ENCODE measurements at places on chromosomes 7 and 10.

DNA sequence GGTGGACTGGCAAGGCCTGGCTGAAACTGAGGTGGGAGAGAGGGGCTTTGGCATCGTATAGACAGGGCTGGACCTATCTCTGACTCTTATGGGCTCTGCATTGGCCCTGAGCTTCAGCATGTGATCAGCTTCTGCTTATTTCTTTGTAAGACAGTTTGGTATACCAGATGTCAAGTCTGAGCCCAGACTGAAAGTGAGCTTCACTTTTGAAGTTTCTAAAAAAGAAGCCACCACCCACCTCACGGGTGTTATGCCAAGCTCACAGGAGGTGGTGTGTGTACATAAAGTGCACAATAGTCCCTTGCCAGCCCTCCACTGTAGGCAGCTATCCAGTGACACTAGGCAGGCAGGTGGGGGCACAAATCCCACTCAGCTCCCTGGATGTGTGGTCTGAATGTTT is 68.7 kb upstream of the SEPHS1 start:
- ATAC-seq = no peak

DNA sequence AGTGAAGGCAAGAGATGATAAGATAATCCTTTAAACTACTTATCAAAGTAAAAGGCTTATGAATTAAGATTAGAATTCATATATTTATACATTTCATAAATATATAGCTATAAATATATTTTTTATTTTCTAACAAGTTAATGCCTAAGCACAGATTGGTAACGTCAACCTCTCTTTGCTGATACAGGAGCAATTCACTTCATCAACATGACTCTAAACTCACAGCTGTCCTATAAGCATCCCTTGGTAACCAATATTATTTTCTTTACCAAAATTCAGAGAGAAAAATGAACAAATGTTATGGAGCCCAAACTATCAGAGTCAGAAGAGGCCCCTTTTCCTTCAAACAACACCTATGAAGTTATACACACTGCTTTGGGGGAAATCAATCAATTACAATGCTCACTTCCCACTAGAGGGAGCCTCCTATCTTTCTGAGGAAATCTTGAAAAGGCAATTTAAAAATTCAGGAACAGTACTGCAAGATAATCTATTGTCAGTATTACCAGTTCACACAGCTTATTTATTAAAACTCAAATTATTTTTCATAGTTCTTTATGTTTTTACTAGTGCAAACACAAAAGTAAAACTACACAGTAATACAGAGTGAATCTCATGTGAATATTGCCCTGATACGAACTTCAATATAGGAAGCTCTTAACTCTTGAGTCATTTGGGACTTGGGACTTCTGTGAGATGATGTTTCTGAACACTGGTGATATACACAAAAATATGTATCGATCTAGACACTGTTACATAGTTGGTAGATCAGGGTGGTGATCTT is 51.0 kb upstream of the NOBOX start:
- no peak for ATAC-seq

- no peak for ATAC-seq
Observed at GRCh38 chr7:24545215-24545614, 28.0 kb upstream of the PALS2 start.

DNA sequence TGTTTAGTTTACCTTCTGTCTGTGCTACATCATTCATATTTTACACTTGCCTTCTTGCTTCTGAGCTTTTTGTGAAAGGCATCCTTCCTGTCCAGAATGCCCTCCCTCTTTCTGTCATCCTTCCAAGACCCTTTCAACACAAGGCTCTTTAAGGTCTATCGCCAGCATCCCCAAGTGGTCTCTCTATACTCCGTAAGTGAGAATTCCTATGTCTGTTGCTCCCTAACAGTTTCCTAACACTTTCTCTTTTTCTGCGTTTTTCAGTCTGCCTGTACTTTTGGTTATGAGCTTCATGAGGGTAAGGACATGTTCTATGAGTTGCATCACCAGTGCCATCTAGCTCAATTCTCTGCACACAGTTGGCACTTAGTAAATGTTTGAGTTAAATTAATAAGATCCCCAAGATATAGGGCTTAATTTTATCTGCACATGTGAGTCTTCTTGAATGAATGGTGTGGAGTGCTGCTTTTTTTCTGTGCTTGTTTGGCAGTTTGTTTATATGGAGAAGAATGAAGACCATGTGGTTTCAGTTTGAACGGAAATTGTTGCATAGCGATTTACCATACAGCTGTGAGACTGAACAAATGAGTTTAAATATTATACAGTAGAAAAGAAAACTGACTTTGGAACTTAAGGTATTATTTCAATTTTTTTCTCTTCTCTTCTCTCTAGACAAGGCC is 29.4 kb downstream of the RABGEF1 start:
- no peak for ATAC-seq

DNA sequence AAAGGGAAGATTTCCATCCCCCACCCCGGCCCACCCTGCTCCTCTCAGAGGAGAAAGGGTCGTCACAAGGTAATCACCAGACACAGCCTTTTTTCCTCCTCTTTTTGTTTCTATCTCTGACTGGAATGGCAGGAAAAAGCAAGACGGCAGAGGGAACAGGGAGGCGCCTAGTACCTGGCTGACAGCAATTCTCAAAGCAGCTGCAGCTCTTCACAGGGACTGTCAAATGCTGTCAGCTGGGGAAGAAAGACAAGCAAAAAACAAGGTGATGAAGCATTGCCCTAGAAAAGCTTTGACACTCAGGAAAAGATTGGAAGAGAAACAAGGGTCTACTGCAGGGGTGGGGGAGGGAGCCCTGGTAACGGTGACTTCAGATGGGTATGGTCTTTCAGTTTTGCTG is 52.7 kb downstream of the GNA12 start:
- no peak for ATAC-seq

DNA sequence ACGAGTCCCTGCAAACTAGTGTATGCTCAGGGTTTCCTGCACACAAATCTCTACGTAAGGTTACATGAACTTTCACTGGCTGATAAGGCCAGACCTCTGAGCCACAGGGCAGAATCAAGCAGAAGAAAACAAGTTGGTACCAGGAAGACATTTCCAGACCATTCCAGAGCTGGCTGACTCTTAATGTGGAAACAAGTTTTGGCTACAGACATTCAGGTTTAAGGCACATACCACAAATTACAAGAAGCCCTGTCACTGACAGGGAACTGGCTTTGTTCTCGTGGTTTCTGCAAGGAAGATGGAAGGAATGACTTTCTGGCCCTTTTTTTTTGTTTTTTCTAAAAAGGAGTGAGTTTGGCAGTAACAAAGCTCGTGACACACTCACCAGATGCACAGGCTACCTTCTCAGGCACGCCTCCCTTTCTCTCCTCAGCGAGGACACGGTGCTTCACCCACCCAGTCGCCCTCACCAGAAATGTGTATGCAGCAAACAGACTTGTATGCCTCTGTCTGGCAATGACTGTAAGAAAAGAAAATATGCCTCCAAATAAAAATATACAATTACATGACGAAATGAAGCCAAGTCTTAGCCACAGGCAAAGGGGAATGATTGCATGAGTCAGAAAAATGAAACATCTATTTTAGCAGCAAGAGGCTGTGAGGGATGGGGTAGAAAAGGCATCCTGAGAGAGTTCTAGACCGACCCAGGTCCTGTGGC is 22.6 kb downstream of the PLAC9 start:
- ATAC-seq = peak; percentile 55

- no peak for ATAC-seq
Observed at GRCh38 chr10:16952610-16953009, 135.4 kb upstream of the RSU1 start.

DNA sequence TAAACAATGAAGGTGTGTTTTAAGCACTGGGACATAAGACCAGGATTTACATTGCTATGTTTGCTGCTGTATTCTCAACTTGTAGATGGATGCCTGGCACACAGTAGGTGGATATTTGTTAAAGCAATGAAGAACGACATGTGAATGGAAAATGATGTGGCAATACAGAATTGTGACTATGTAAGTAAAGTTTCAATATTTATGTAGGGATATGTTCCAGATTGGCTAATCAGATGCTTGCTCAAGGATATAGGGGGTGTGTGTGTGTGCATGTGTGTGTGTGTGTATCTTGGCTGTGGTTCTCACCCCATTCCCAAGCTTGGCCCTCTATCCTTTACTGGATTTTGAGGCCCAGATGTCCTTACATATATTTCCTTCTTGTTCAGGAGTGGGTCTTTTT is 42.7 kb upstream of the LAMB1 start:
- peak; percentile 23 for ATAC-seq

DNA sequence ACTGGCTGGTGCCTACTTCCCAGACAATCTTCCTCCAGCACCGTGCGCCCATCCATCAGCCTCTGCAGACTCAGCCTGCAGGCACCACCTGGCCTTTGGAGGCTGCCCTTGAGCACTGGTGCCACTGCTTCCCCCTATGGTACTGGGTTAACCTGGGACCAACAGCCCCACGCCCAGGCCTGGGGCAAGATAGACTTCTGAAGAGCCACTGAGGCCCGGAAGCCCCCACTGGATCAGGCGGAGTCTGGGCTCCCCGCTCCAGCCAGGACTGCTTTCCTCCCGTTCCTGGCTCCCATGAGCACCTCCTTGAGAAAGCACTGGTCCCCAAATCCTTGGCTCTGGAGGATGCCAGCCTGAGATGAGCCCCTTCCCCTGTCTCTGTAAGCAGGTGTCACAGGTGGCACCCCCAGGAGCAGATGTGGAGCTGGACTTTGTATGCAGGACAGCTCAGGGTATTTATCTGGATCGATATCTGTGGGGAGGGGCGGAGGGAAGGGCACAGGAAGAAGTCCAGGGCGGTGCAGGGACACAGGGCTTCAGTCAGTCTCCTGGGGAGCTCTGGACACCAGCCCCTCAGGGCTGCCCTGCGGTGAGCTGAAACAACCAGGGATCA is 206.5 kb upstream of the PPP2R2D start:
- no peak for ATAC-seq

- peak; percentile 27 for ATAC-seq
Observed at GRCh38 chr7:47461161-47461560, 120.8 kb downstream of the TNS3 start.

GRCh38 chr7:155962191-155962967 is 150.1 kb upstream of the SHH start:
- ATAC-seq = no peak

GRCh38 chr10:5658871-5659618 is 7.3 kb downstream of the ASB13 start:
- no peak for ATAC-seq

GRCh38 chr7:68334636-68335272 is 1263.5 kb upstream of the AUTS2 start:
- ATAC-seq = no peak

DNA sequence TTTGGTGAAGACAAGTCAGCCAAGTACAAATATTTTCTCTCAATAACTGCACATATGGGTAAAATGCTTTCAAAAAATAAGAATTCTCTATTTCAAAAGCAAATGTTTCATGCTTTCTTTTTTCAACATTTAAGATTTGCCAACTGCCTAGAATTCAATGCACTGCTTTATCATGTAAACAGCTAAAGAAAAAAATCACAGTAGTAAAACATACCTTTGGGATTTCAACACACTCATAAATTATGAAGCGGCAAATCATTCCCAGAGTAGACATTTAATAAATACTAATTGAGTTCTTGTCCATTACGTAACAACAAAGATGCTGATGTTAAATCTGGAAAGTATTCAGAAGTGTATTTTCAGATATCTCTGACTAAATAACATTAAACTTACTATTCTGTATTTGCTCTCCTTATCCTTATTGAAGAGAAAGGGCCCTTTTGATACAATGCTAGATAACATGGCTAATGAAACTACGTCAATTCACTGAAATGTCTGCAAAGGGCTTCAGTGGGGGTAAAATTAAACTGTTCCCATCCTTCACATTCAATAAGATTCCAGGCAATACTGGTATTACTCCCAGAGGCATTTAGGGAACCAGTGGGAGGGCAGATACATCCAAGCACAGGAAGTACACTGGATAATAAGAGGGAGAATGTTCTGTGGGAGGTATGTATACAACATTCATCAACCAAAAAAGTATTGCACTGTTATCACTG is 13.9 kb downstream of the NAPEPLD start:
- ATAC-seq = no peak

GRCh38 chr7:28804990-28805389 is 153.1 kb downstream of the TRIL start:
- peak; percentile 50 for ATAC-seq

DNA sequence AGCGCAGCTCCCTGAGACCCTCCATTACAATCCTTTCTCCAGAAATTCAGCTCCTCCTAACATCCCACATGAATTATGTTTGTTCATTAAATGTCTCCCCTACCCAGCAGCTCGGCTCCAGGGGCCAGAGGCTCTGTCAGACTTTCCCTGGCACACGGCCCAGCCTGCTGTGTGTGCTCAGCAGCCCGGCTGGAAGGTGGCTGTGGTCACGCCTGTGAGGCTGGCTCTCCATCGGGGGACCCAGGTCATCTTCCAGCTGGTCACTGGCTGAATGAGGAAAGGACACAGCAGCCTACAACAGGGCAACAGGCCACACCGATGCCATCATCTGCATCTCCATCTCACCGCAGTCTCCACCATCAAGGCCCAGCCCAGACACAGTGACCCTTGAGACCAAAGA is 219.8 kb downstream of the MAD1L1 start:
- ATAC-seq = no peak

GRCh38 chr10:78465431-78465830 is 431.8 kb downstream of the RPS24 start:
- ATAC-seq = no peak

DNA sequence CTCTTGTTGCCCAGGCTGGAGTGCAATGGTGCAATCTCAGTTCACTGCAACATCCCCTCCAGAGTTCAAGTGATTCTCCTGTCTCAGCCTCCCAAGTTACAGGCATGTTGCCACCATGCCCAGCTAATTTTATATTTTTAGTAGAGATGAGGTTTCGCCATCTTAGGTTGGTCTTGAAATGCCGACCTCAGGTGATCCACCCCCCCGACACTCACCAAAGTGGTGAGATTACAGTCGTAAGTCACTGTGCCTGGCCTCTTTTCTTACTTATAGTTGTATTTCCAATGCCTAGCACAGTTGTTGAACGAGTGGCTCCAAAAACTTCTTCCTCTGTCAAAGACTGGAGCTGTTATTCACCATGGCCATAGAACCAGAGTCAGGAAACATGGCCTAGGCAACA is 6.7 kb downstream of the RNF216 start:
- no peak for ATAC-seq

DNA sequence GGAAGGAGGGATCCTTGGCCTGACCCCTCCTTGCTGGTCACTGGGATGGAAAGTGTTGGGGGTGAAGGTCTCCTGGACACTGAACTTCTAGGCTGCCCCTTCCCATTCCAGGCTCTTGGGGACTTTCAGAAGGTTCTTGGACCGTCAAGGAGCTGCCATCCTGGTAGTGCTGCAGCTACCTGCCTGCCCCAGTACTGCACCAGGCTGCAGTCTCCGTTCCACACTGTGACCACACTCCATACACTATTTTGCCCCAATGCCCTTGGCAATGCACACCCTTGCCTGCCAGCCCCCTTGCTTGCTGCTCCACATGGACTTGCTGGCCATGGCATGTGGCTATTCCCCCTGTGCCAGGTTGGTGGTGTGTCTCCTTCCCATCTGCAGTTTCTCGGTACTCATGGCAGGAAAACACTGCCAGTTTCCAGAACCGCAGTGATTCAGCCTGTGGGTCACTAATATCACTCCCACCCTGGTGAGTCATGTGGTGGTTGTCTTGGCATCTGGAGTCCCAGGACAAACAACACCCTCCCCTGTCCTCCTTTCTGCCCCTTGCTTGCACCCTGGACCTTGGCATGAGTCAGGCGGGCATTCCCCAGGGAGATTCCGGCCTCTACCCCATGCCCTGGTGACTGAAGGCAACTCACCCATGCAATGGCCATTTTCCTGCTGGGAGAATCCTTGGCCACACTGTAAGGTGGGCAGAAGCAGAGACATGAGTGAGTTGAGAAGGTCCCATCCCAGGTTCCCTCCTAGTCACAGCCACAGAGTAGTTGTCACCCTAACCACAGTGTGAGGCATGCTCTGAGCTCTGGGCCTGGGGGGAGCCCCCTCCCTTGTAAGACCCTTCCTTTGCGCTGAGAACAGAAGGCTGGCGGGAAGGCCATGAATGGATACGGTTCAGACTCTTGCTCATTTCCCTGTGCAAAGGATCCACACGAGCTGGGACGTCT is 32.8 kb downstream of the GOLGA7B start:
- ATAC-seq = no peak
